Posterior vena cava (tissue), 2 donors: ENCODE measurements at places on chromosomes 6 and 20. TPM values are rescaled to one million over a fixed set of nuclear protein-coding genes. Genes with fewer than 3 reads are reported as not detected.

DNA sequence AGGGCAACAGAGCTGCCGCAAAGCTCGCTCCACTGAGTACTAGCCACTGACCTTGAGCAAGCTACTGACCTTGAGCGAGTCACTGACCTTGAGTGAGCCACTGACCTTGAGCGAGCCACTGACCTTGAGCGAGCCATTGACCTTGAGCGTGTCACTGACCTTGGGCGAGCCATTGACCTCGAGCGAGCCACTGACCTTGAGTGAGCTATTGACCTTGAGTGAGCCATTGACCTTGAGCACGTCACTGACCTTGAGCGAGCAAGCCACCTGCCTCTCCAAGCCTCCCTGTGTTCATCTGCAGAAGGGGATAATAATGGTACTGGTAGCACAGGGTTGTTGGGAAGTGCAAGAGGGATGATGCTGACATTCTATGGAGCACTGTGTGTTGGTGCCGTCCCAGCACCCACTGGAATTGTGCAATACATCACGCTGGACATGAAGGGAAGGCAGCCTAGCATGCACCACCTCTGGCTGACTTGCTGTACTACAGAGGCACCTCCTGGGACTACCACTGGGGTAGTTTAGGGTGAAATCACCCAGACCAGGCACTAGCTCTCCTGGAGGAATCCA is 60.2 kb downstream of the CTCFL start:
- DNase-seq, result peak; percentile 75

Gene ANGPT4
- total RNA-seq, result 0.24 TPM

DNA sequence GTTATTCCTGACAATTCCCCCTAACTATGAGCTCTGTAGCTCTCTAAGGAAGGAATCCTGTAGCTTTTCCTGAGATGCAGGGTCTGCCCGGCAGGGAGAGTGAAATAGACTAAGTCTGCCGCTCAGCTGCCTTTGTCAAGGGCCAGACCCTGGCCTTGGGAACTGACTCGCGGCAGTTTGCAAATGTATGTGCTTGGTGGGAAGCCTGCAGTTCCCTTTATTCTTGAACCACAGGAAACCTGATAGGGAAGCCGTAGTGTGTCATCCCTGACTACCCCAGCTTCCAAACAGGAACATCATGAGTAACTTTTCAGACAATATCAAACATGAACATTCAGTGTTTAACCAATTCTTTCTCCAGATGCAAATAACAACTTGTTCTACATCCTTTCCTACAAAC is 78.7 kb upstream of the IFNGR1 start:
- no peak for DNase-seq

Gene OPRM1
- not detected for total RNA-seq

DNA sequence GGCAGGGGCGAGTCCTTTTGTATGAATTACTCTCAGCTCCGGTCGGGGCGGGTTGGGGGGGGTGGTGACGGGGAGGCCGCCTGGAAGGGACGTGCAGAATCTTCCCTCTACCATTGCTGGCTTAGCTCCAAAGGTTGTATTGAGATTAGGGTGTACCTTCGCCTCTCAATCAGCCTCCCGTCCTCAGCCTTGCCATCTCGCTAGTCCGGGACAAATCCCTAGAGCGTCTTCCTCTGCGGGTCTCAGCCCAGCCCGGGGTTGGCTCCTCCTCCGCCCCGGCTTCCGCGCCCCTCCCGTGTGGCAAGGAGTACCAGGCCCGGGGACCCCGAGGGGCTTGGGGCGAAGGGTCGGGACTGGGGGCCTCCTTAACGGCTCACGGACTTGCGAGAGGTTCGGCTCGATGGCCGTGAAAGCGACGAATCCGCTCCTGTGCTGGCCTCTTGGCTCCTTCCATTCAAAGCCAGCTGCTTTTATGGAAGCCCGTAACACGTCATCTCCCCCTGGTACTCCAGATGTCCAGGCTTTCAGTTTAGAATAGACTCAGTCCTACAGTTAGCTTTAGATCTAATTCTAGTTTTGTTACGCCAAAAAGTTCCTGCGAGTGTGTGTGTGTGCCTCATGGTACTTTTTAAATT is 636 bp upstream of the EEF1A1 start:
- peak; percentile 92 for DNase-seq

Gene GRIK2
- total RNA-seq, result 1.5 TPM

DNA sequence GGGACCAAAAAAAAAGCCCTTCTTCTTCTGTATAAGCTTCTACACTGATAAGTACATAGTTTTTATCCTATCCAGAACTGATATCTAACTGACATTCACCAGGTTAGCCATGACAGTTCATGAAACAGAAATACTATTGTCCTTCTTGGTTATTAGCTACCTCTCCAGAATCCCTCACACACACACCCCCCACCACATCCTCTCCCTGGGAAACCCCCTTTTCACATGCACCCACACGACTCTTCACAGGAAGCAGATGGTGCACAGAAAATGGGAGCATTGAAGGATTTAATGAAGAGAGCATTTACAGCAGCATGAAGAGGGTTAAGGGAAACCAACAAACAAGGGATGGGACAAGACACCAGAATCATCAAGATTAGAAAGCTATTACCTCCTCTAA is 88.9 kb downstream of the FHL5 start:
- DNase-seq, result no peak

DNA sequence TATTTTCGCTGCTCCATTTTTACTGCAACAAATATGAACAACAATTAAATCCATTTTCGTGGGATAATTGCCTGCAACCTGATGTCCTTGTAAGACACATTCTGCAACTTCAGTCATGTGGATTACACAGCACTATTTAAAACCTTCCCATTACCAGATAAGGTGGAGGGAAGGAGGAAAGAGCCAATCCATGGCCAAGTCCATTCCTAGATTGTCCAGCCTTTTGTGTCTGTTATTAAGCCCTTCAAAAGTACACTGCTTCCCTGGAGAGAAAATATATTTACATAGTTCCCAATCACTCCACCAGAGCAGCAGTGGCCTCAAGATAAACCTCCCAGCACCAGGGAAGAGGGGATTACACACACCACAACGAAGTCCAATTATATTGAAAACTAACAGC is 347.9 kb downstream of the CDH26 start:
- no peak for DNase-seq

DNA sequence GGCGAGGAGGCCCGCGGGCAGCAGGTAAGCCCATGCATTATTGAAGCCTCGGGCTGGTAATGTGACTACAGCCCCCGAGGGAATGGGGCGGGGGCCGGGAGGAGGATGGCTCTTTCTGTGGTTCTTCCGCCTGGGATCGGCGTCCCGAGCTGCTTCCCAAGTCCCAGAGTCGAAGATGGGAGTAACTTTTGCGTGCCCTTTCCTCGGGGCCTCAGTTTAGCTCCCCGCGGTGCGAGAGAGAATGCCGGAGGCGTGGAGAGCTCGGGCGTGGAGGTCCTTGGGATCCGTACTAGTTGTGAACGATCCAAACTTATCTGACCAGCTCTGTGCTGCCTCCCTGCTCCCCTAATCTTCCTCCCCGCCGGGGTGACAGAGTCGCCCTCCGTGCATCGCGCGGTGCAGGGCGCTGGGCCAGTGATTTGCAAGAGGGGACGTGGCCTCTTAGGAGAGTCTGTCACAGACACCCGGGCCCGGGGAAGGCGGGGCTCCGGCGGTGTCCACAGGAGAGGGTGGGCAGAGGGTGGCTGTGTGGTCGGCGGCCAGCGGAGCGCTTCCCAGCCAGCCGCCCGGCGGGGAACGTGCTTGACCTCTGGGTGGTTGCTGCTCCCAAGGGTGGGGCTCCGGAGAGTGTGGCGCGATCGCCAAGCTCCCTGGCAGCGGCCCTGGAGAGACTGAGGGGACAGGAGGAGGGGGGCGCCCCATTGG is 815 bp downstream of the UTRN start:
- DNase-seq, result peak; percentile 92

DNA sequence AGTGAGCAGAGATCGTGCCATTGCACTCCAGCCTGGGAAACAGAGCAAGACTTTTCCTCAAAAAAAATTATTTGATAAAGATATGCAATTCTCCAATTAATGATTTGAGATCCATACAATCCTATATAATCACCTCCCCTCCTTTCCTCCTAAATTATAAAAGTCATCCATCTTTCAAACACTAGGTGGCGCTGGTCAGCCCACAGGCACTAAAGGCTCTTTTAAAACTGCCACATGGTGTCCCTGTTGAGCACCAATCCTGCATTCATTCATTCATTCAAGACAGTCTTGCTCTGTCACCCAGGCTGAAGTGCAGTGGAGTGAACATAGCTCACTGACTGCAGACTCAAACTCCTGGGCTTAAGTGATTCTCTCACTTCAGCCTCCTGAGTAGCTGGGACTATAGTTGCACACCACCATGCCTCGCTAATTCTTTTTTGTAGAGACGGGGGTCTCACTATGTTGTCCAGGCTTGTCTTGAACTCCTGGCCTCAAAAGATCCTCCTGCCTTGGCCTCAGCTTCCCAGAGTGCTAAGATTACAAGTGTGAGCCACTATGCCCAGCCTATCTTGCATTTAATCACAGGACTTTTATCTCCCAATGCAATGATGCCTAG is 58.7 kb upstream of the SLC2A12 start:
- DNase-seq, result no peak

Gene BCAS1
- 0.86 TPM for total RNA-seq

Gene ARFGEF3
- total RNA-seq, result 2.0 TPM

DNA sequence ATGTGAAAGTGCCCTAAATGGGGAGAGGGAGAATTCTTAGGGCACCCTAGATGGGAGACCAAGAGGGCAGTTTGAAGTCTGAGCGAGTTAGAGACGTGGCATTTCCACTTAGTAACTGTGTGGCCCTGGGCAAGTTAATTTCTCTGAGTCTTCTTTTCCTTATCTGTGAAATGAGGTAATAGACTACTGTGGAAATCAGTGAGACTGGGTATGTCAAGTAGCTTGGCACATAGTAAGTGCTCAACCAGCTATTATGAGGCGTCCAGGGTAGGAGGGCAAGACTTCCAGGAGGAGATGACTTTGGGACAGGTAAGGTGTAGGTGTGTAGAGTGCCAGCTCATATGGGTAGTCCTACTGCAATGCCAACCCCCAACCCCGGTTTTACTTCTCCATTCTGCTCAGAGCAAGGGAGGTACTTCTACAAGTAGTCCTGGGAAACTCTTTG is 770 bp downstream of the KIF3B start:
- no peak for DNase-seq

- no peak for DNase-seq
Measured at GRCh38 chr6:158808941-158809678, 10.1 kb downstream of the EZR start.

DNA sequence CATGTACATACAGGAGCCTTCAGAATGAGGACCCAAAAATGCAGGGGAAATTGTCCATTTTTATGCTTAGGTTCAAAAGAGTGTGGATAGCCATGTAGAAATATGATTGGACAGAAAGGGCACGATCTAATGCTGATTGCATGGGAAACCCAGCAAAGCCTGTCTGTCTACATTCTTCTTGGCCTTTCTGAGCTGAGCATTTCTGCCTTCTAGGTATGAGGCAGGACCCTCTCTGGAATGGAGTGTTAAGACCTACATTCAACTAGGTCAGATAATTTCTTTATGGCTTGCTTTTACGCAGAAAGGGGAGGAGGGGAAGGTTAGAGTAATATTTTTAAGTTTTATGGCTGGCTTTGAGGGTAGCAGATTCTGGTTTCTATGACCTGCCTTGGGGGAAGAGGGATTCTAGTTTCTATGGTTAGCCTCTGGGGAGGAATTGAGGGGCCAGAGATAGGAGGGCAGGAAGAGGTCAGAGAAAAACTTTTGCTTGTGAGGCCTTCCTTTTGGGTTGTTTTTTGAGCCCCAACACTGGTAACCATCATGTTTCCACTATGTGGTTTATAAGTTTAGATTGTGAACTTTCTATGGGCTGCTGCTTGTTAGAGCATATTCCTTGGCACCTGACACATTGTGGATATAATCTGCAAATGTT is 63.5 kb downstream of the LYRM2 start:
- no peak for DNase-seq

GRCh38 chr20:8172191-8172590 is 40.1 kb downstream of the PLCB1 start:
- no peak for DNase-seq

DNA sequence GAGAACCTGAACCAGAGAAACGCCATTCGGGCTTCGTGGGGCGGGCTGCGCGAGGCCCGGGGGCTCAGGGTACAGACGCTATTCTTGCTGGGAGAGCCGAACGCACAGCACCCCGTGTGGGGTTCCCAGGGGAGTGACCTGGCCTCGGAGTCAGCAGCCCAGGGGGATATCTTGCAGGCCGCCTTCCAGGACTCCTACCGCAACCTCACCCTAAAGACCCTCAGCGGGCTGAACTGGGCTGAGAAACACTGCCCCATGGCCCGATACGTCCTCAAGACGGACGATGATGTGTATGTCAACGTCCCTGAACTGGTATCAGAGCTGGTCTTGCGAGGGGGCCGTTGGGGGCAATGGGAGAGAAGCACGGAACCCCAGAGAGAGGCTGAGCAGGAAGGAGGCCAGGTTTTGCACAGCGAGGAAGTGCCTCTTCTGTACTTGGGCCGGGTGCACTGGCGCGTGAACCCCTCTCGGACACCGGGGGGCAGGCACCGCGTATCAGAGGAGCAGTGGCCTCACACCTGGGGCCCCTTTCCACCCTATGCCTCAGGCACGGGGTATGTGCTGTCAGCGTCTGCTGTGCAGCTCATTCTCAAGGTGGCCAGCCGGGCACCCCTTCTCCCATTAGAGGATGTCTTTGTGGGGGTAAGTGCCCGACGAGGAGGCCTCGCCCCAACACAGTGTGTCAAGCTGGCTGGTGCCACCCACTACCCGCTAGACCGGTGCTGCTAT is 904 bp downstream of the B3GALT4 start:
- DNase-seq, result no peak

DNA sequence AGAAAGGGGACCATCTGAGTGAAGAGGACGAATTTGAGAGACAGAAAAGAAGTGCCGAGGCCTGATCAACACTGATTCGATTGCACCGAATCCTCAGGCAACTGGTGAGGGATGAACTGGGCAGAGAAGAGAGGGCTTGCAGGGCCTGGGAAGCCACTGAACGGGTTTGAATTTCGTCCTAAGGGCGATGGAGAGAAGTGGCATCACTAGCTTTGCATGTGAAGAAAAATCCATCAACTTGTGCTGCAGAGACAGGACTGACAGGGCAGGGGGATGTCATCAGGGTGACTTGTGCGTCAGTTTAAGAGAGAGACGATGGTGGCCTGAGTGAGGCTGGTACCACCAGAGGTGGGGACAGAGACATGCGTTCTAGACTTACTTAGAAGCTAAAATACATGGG is 73.7 kb upstream of the SLC22A23 start:
- DNase-seq, result no peak

DNA sequence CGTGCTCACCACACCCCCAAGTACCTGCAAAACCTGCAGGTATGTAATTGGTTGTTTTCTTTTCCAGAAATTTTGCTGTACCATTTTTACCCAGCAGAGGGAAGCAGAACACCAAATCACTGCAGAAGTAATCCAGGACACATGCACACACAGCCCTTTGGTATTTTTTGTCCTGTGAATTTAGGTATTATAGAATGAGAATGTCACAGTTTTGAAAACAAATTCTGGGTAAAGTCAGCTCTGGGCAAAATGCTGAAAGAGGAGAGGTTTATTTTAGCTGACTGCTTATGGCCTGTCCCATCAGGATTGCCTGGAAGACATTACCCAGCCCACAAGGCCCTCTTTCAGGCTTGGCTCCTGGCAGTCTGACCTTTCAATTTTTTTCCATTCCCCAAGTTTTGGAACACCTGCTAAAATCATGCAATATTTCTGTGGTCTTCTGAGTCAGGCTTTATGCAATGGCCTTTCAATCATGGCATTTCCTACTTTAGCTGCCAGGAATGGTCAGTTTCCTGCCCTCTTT is 3.5 kb upstream of the EFHC1 start:
- DNase-seq, result no peak
